ENCODE measurements at places on chromosomes 16 and 17. TPM values are rescaled to one million over a fixed set of nuclear protein-coding genes. Genes with fewer than 3 reads are reported as not detected.

DNA sequence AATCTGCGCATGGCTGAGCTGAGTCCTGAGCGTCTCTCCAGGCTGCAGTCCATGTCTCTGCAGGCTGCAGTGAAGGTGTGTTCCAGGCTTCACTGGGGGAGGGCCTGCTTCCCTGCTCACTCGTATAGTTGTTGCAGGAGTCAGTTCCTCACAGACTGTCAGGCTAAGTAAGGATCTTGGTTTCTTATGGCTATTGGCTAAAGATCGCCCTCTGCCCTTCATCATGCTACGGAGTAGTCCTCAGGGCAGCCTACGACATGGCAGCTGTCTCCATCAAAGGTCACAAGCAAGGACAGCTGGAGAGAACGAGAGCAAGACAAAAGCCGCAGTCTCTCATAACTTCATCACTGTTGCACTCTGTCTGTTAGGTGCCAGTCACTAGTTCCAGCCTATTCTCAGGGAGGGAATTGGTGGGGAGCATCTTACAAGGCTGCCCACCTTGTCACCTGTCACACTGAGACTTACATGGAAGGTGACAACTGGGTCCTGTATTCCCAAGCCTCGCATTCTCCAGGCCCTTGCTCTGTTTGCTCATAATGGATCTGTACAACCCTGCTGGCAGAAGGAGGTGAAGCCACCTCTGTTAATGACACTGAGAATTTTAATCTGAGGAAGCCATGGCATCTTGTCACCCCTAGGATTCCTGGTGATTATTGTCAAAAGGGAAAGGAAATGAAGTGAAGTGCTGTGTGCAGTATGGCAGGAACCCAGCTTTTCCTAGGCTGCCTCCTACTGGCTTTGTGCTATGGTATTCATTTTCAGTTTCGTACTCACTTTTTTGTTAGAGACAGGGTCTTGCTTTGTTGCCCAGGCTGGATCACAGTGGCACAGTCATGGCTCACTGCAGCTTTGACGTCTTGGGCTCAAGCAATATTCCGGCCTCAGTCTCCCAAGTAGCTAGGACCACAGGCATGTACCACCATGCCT is 43.4 kb downstream of the MFSD11 start:
- no peak overlapping the region for H3K4me3 ChIP-seq
- H3K27ac ChIP-seq = no peak overlapping the region
- no peaks in the 10 kb centered on the region for H3K4me1 ChIP-seq
- H3K27me3 ChIP-seq = no peaks in the 10 kb centered on the region
- no peak for DNase-seq

- H3K27ac ChIP-seq = no peak overlapping the region
- no peaks in the 10 kb centered on the region for H3K36me3 ChIP-seq
- H3K4me1 ChIP-seq = no peaks in the 10 kb centered on the region
- no peaks in the 10 kb centered on the region for H3K27me3 ChIP-seq
- H3K4me3 ChIP-seq = no peak overlapping the region
Observed at GRCh38 chr16:4166821-4167220, 50.6 kb upstream of the ADCY9 start.

- peak overlapping the region; percentile 98 for H3K27ac ChIP-seq
- no peaks in the 10 kb centered on the region for H3K36me3 ChIP-seq
- no peaks in the 10 kb centered on the region for H3K27me3 ChIP-seq
Observed at GRCh38 chr17:44122816-44123355, 555 bp downstream of the HDAC5 start.

The CDC42EP4 gene
- 93.3 TPM for total RNA-seq

DNA sequence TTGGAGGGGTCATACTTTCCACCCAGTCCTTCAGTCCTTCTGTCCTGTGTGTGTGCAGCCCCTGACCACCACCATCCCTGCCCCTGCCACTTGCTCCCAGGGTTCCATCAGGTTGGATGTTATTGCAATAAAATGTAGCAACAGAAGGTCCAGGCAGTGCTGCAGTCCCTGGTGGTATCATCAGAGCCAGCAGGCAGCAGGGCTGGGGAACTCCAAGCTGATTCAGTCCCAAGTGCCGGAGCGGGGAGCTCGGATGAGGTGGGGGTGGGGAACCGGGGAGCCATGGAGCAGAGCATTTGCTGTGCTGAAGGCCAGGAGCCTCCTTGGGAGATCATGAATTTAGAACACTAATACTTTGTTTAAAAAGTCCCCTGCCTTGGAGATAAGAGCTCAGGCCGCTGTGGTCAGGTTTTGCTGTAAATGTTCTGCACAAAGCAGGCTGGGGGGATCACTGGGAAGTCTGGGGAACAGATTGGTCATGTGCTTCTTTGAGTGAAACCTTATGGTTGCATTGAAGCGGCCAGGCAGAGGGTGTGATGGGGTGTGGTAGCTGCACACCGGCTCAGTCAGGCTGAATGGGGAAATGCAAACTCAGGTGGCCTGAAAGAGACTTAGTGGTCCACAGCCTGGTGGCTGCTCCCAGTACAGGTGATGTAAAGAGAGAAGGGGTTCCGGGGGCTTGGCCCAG is 225.9 kb downstream of the SEC14L1 start:
- no peaks in the 10 kb centered on the region for H3K27me3 ChIP-seq
- no peak for DNase-seq
- no peaks in the 10 kb centered on the region for H3K36me3 ChIP-seq
- H3K27ac ChIP-seq = peak overlapping the region; percentile 92

The ATP1B2 gene
- 2.3 TPM for total RNA-seq

- H3K36me3 ChIP-seq = no peaks in the 10 kb centered on the region
- H3K27ac ChIP-seq = no peak overlapping the region
- no peak for DNase-seq
- no peaks in the 10 kb centered on the region for H3K27me3 ChIP-seq
- no peak overlapping the region for H3K4me3 ChIP-seq
Observed at GRCh38 chr16:58850678-58851020, 116.5 kb upstream of the GOT2 start.

The ANKRD40CL gene
- total RNA-seq = not detected

DNA sequence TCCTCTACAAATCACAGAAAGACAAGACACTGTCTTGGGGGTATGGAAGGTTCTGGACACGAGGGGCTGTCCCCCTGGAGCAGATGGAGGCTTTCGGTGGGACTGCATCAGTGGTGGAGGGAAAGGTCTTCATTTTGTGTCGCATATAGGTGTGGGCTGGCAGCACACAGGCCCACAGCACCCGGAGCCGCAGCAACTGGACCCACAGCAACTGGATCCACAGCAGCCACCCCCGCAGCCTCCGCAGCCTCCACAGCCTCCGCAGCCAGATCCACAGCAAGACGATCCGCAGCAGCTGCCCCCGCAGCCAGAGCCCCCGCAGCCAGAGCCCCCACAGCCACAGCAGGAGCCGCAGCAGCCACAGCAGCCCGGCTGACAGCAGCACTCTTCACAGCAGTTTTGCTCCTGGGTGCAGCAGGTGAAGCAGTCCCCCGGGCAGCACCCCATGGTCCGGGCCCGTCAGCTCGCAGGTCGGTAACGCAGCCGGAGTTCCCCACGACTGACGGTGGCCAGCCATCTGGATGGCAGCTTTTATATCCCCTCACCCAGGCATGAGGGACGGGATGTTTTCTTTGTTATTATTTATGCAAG is at the start of gene KRTAP17-1:
TSS of gene KRTAP17-1 (minus strand) at position 507 of the 591 bp plus-strand sequence. CDS start at position 447, 60 bp downstream.
- H3K27ac ChIP-seq = no peak within 1 kb of the TSS
- DNase-seq = no peak
- no peaks in the 10 kb centered on the region for H3K27me3 ChIP-seq
- H3K36me3 ChIP-seq = no peaks in the 10 kb centered on the region
- H3K4me3 ChIP-seq = no peak within 1 kb of the TSS

- no peak overlapping the region for H3K27ac ChIP-seq
- H3K36me3 ChIP-seq = no peaks in the 10 kb centered on the region
- H3K27me3 ChIP-seq = no peaks in the 10 kb centered on the region
Observed at GRCh38 chr17:10463402-10463801, 6.0 kb downstream of the MYH4 start.

The KRT15 gene
- total RNA-seq = 0.42 TPM

The CIITA gene
- 7.5 TPM for total RNA-seq

The HOXB9 gene
- total RNA-seq = not detected

DNA sequence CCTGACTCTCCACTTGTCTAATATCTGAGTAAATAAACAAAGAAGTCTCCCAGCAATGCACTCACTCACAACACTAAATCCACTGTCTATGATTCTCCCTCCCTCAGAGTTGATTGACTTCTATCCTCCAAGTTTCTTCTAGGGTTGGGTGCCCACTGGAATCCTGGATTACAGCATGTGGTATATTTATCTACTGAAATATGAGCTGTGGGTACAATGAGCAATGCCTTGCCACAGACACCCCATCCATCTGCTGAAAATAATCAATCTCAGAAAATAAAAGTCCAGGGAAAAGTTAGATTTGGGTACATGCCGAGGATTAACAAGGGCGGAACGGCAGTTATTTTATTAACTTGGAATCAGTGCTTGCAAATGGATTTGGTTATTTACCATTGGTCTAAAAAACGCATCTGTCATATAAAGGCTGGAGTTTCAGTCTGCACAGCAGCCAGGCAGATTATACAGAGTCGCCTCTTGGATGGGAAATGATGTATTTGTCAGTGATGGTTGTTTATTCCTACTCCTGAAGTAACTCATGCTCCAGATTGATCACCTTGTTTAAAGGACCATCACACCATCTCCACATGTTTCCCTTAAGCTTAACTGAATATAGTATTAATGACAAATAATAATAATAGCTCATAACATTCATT is 193.9 kb upstream of the SOX9 start:
- DNase-seq = no peak
- no peaks in the 10 kb centered on the region for H3K4me1 ChIP-seq
- H3K36me3 ChIP-seq = no peaks in the 10 kb centered on the region
- H3K27me3 ChIP-seq = no peaks in the 10 kb centered on the region
- H3K4me3 ChIP-seq = no peak overlapping the region
- H3K27ac ChIP-seq = no peak overlapping the region

The KRT36 gene
- total RNA-seq = not detected

DNA sequence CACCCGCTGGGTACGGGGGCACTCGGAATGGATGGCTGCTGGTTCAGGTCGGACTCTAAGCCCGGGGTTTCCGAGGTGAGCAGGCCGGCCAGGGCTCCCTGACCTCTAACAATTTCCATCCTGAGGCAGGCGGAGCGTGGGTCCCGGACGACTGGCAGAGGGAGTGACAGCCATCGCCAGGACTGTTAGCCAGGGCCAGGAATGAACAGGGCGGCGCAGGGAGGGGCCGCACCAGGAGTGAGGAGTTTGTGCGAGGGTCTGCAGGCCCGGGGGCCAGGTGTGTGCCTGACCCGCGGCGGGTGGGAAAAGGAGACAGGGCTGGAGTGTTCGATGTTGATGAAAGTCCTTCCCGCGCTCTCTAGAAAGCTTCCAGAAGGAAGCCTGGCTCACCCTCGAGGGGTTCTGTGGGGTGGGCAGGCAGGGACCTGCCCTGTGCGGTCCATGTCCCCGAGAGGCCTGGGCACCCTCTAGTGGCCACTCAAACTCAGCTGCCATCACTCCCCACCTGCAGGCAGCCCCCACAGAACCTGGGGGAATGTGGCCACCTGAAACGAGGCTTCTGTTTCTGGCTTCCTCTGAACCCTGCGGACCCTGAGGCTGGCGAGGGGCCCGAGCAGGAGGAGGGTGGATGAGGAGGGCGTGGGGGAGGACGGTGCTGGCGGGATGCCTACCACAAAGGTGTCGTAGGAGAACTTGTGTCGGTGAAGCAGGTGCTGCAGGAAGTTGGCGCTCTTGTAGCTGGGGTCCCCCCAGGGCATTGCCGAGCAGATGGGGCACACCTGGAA is 8.2 kb downstream of the RNF166 start:
- no peak overlapping the region for H3K27ac ChIP-seq
- H3K4me1 ChIP-seq = peaks cover 29% of the 10 kb centered on the region
- no peak for DNase-seq

- no peaks in the 10 kb centered on the region for H3K4me1 ChIP-seq
- no peaks in the 10 kb centered on the region for H3K36me3 ChIP-seq
- H3K4me3 ChIP-seq = no peak overlapping the region
- no peaks in the 10 kb centered on the region for H3K27me3 ChIP-seq
Observed at GRCh38 chr17:34827008-34827407, 134.3 kb downstream of the CCT6B start.

GRCh38 chr17:7355053-7355452 is at the start of gene TMEM95:
TMEM95 (plus strand) TSS chr17:7355156; CDS start chr17:7355205, 49 bp downstream.
- no peaks in the 10 kb centered on the region for H3K27me3 ChIP-seq
- peak; percentile 47 for DNase-seq
- peak within 1 kb of the TSS; percentile 71 for H3K4me3 ChIP-seq
- H3K36me3 ChIP-seq = no peaks in the 10 kb centered on the region

- peaks cover 5% of the 10 kb centered on the region for H3K36me3 ChIP-seq
- no peak for DNase-seq
- H3K4me1 ChIP-seq = no peaks in the 10 kb centered on the region
- no peak overlapping the region for H3K27ac ChIP-seq
- no peak overlapping the region for H3K4me3 ChIP-seq
- H3K27me3 ChIP-seq = no peaks in the 10 kb centered on the region
Observed at GRCh38 chr16:22081050-22081449, 11.3 kb upstream of the VWA3A start.

The ARMC7 gene
- 8.1 TPM for total RNA-seq

GRCh38 chr17:81837641-81838040 is 2.8 kb upstream of the PPP1R27 start:
- H3K4me1 ChIP-seq = no peaks in the 10 kb centered on the region
- no peaks in the 10 kb centered on the region for H3K27me3 ChIP-seq
- H3K36me3 ChIP-seq = no peaks in the 10 kb centered on the region
- DNase-seq = no peak
- no peak overlapping the region for H3K4me3 ChIP-seq

DNA sequence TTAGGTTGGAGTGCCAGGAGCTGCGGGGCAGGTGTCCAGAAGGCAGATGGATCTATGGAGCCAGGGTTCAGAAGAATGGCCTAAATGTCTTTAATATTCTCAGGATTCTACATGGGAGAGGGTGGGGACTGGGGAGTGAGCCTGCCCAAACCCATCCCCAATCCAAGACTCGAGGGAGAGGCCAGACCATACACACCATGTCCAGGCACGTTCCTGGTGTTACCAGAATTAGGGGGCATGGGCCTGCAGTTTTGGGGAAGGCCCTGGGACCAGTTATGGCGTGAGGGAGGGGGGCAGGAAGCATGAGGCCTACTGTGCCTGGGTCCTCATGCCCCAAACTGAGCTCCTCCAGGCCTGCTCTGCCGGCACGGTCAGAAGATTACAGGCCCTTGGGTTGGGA is 1.9 kb downstream of the TAX1BP3 start:
- no peak for DNase-seq
- H3K4me3 ChIP-seq = peak overlapping the region; percentile 55
- peak overlapping the region; percentile 84 for H3K27ac ChIP-seq
- peaks cover 21% of the 10 kb centered on the region for H3K4me1 ChIP-seq
